ENCODE measurements at places on chromosomes 4 and X. TPM values are rescaled to one million over a fixed set of nuclear protein-coding genes. Genes with fewer than 3 reads are reported as not detected.

Gene DCAF4L1
- total RNA-seq = 0.24 TPM

GRCh38 chr4:6719611-6720179 lies 3.7 kb downstream of the BLOC1S4 start:
- DNase-seq = no peak

Gene CSN1S1
- not detected for total RNA-seq

Gene PCDH7
- 4.2 TPM for total RNA-seq

DNA sequence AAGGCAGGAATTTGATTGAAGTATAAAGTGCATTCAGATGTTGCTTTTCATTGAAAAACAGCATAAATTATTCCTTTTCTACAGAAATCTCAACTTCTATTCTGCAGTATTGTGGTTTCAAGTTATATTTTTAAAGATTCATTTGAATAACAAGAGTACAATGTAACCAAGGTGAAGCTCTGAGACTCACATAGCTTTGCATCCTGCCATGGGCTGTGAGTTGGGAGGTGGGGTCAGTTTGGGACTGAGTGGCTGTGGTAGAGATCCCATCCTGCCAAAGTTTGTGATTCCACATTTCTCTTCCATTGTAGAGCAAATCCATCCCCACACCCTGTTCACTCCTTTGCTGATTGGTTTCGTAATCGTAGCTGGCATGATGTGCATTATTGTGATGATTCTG lies 69.2 kb downstream of the KIT start:
- DNase-seq = no peak

- no peak for DNase-seq
Measured at GRCh38 chr4:62661821-62662220, 1461.7 kb downstream of the ADGRL3 start.

Gene NEIL3
- total RNA-seq = not detected

DNA sequence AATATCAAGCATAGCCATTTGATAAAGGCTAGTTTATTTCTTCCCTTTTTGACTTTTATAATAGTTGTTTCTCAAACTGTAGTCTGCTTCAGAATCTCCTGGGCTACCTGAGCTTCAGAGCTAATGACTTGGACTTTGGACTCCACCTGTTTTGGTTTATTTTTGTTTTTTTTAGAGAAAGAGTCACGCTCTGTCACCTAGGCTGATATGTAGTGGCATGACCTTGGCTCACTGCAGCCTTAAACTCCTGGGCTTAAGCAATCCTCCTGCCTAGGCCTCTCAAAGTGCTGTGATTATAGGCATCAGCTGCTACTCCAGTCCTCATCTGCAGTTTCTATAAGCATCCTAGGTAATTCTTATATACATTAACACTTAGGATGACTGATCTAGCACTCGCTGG lies 90.5 kb downstream of the DDIT4L start:
- DNase-seq = no peak
